ENCODE measurements at places on chromosomes 7 and 10.

DNA sequence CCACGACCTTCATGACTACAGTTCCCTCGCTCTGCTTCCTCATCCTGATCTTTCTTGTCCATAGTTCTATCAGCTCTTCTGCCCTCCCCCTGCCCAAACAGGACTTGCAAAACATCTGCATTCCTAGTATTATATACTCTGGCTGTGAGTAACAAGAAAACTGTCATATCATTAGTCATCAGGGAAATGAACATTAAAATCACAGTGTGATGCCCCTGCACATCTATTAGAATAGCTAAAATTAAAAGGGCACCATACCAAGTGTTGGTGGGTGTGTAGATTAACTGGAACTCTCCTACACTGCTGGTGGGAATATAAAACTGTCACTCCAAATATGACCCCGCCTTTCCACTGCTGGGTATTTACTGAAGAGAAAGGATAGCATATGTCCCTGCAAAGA lies 141.8 kb downstream of the C7orf25 start:
- DNase-seq, result no peak

DNA sequence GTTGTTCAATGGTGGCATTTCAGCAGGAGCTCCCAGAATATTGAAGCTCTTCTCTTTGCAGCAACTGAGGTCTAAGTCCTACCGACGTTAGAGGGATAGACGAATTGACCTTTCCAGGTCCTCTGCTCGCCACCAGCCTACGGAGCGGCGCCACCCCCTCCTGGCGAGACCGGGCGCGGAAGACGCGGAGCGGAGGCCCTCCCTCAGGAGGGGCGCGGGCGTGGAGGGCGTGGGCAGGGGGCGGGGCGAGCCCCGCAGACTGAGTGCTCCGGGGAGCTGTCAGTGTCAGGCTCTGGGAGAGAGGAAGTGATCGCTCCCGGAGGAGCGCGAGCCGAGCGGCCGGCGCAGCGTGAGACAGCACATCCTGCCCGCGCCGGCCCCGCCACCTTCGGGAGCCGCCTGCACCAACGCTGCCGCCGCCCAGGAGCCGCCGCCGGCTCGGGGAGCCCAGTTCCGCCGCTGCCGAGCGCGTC lies at the start of gene DYNC1I1:
TSS of gene DYNC1I1 (plus strand) at position 257 of the 473 bp plus-strand sequence. CDS start 32,176 bp downstream, outside the sequence.
- DNase-seq, result peak; percentile 39

- DNase-seq, result no peak
These were observed 355.9 kb downstream of the SFMBT2 start for GRCh38 chr10:7054915-7055314.

DNA sequence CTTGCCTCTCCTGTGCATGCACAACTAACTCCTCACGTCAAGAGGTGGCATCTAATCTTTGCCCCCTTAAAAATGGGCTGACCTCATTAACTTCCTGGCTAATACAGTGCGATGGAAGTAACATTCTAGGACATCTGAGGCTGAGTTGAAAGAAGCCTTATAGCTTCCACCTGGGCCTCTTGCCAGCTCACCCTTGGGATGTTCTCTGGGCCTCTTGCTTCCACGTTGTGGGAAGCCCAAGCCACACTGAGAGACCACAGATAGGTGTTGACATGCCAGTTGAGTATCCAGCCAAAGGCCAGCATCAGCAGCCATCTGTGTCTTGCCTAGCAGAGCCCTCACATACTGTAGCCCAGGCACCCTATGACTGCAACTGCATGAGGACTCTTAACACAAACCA lies 60.8 kb upstream of the GDF10 start:
- no peak for DNase-seq

- DNase-seq, result no peak
These were observed 50.1 kb upstream of the EN2 start for GRCh38 chr7:155407799-155408198.

GRCh38 chr7:35753761-35754603 lies 46.9 kb upstream of the SEPTIN7 start:
- DNase-seq, result no peak

DNA sequence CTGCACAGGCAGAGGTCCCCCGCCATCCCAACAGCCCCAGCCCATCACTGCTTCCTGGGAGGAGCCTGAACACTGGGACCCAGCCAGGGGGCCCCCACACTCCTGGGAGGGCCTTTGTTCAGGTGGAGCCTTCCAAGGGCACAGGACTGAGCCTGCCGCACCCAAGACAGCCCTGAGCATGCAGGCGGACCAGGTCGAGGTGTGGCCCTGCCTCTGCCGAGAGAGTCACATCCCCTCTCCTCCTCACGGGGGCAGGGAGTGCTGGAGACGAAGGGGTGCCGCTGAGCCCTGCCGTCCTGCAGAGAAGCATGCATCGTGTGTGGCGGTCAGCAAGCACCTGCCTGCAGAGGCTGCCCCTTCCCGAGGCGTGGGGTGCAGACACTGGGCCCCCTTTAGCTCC lies 7.3 kb upstream of the MAFK start:
- no peak for DNase-seq

- no peak for DNase-seq
These were observed 21.2 kb downstream of the BPGM start for GRCh38 chr7:134667899-134668298.

DNA sequence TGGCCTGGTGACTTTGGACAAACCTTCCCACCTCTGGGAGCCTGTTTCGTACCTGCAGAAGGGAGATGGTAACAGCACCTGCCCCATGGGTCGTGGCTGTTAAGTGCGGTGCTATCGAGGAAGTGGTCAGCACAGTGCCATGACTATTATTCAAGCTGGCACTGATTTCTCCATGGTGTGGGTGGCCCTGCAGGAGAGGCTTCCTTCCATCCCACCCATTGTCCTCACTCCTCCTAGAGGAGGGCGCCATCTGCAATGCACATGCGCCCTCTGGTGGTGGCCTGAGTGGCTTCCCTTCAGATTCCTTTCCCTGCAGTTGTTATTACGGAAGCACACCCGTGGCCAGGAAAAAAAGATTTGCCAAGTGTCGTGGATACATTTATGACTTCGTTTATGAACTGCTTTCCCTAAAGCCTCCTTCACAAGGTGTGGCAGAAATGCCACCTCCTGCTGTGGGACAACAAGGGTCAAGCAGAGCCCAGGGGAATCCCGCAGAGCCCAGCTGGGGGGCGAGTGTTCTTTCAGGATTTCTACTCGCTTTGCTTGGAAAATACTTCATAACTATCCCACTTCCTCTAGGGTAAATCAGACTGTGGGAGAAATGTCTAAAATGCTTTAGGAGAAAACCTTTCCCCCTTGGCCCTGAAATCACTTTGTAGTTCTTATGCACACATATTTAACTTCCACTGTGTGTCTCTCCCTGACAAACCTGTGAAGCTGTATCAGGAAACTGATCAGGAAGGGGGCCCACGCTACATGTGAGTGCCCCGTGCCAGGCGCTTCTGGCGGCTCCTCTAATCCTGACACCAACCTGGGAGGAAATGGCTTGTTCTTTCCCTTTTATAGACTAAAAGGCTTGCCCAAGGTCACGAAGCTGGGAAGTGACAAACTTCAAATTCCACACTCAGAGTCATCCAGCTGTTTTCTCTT lies 98.0 kb upstream of the ANLN start:
- DNase-seq, result peak; percentile 84

DNA sequence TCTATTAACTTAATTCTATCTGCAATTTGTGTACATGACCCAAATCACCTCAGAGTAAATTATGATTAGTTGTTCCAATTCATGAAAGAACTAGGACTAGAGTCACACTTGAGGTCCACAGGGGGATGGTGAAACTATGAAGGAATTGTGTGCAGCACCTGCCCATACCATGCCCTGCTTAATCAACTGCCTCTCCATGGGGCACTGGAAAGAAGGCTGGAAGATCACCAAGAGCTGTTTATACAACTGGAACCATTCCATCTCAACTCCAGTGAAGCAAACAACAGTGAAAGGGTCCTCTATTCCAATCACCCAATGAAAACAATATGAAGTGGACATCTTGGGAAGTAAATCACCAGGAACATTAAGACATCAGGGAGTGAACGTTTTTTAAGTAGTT lies 98.7 kb upstream of the SEMA3D start:
- no peak for DNase-seq

DNA sequence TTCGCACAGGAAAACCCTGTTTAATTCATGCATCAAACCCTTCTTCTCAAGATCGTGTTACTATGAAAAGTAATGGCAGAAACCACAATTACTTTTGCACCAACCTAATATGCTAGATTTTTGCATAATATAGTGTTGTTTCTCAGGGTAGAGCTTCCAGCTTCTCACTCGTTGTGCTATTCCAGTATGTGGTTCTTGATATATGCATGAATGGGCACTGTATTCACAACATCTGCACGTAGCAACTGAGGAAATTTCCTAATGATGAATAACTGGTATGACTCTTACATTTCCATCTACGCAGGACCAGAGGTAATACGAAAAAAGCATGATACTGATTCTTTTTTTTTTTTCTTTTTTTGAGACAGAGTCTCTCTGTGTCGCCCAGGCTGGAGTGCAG lies 326.6 kb upstream of the GALNT17 start:
- DNase-seq, result no peak

- no peak for DNase-seq
These were observed 181.7 kb downstream of the CCSER2 start for GRCh38 chr10:84510121-84510520.

GRCh38 chr7:5525271-5526099 lies 101.9 kb upstream of the TNRC18 start:
- peak; percentile 44 for DNase-seq
